Tibial nerve (tissue), 4 donors: ENCODE measurements at places on chromosomes 13 and 19.

DNA sequence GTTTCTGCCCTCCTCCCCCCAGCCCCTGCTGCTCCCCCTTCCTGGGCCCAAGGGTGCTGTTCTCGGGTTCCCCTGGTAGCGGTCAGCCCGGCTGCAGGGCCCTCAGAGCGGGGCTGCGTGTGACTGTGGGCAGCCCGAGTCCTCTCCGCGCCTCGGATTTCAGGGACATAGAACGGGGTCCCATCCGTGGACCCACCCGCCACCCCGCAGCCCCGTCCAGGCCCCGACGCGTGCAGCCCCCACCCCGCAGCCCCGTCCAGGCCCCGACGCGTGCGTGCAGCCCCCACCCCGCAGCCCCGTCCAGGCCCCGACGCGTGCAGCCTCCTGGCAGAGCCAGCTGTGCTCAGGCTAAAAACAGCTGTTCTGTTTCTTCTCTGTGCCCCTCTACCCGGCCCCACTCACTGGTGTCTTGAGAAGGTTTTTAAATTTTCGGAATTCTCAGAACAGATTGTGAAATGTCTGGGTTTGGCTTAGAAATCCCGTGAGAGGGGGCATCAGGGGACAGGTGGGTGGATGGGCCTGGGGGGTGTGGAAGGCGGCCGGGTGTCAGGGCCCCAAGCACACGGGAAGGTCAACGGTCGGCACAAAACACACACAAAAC, 5.5 kb upstream of the PRTN3 start:
- no peak for DNase-seq

DNA sequence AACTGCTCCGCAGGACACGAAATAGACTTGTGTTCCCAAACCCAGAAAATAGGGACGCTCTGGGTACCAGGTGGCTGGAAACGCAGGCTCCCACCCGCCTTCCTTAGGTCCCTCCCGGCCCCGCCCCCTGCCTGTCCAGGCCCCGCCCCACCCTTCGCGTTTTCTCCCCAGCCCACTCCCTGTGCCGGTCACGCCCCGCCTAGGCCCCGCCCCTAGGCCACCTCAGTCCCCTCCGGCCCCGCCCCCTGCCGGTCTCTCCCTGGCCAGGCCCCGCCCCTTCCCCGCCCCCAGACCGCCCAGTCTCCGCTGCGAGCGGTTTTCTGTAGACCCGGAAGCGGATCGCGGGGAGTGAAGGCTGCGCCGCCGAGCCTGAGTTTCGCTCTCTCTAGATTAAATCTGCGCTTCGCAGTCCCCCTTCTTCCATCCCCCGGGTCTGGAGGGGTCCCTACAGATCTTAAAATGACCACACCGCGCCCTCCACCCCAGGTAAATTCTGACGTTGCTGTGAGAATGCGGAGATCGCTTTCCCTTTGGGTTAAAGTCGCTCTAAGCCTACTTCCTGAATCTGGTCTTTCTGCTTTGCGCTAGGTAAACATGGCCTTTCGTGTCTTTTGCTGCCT, 3.7 kb upstream of the ZNF665 start:
- DNase-seq = peak; percentile 95

DNA sequence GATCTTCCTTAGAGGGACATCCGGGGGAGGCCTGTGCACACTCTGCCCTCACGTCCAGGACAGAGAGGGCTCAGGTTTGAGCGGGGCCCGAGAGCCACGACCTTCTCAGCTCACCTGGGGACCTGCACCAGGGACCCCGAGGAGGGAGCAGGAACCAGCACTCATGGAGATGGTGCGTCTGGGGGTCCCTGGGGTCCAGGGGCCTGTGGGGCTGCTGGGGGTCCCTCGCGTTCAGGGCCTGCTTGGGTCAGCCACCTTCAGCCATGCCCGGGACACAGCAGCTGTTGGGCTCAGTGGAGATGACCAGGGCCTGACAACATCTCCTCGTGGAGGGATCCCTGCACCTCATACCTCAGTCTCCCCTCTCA, 47.1 kb downstream of the TMEM255B start:
- DNase-seq = no peak

DNA sequence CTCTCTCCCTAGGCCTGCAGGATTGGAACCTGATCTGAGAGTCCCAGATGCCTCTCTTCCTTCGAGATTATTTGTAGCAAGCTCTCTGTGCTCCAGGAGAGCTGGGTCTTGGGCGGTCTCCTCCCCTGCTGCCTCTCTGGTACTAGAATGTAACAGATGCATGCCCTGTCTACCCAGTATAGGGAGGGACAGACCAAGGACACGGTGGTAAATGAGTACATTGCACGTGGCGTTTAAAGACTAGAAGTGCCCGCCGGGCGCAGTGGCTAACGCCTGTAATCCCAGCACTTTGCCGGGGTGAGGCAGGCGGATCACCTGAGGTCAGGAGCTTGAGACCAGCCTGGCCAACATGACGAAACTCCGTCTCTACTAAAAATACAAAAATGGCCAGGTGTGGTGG, 11.7 kb downstream of the SLC27A1 start:
- no peak for DNase-seq

- no peak for DNase-seq
Measured at GRCh38 chr13:46778095-46778494, 18.9 kb downstream of the ESD start.

GRCh38 chr13:29542381-29542780, 53.1 kb downstream of the SLC7A1 start:
- no peak for DNase-seq

DNA sequence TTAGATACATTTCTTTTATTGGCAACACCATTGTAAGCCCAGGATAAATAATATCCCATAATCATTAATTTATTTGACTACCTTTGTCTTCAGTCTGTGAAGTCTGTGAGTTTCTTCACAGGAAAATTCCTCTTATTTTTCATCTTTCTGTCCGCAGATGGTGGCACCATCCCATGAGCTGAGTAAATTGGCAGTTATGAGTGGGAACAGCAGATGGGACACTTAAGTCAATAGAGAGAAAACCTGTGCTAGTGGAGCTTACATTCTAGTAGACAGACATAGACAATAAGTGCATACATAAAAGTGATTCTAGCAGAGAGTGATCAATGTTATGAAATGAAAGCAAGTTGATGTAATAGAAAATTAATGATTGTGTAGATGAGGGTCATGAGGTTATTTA, 638.2 kb upstream of the MIR17HG start:
- no peak for DNase-seq

DNA sequence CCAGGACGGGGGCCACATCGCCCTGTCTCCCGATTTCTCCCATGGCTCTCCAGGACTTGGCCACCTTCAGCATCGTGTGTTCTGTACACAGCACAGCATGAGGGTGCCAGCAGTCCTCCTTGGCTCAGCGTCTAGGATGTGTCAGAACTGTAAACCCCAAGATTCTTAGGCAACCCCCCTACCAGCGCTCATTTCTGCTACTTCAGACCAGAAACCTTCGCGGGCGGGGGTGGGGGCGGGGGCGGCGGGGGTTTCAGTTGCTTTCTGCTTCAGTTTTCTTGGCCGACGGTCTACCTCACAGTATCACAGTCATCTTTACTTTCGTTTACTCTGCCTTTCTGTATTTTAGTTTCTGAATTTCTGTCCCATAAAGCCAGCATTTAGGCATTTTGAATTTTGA, 82.4 kb downstream of the GGACT start:
- DNase-seq = no peak

GRCh38 chr19:16274447-16274846, 50.2 kb upstream of the KLF2 start:
- no peak for DNase-seq

GRCh38 chr19:4897146-4897545, 5.5 kb downstream of the ARRDC5 start:
- DNase-seq = no peak

- no peak for DNase-seq
Measured at GRCh38 chr13:40492511-40492910, 173.9 kb downstream of the FOXO1 start.
